CD4-positive, alpha-beta T cell treated with Interleukin-15 for 1 hour (primary cell): ENCODE measurements at places on chromosomes 5 and 9.

- no peak for DNase-seq
Measured at GRCh38 chr5:55547781-55548180, 13.0 kb upstream of the PLPP1 start.

DNA sequence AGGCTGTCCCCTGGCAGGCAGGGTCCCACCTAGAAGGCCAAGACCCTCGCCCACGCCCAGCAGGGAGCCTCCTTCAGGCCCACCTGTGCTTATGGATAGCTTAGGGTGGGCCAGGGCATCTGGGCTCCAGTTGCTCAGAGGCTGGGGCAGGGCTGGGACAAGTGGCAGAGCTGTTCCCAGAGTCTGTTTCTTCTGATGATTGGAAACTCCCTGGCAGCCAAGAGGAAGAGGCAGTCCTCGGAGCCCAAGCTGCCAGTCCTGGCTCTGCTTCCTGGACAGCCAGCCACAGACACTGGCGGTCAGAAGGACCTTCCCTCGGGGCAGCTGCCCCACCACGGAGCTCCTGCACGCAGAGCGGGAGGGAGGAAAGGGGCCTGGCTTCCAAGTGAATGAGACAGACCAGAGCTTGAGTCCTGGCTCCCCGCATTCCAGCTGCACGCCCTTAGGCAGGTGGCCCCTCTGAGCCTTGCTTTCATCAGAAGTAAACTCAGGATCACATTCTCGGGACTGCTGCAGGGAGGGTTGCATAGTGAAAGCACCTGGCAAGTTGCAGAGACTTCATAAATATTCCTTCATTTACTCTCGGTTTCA lies 37.9 kb upstream of the GABRP start:
- DNase-seq = no peak

- DNase-seq = peak; percentile 22
Measured at GRCh38 chr9:76687861-76688391, 76.3 kb upstream of the PCA3 start.

- DNase-seq = no peak
Measured at GRCh38 chr5:160448886-160449285, 27.2 kb downstream of the PTTG1 start.

GRCh38 chr9:86046930-86047341 lies 52.4 kb downstream of the GOLM1 start:
- DNase-seq = no peak

DNA sequence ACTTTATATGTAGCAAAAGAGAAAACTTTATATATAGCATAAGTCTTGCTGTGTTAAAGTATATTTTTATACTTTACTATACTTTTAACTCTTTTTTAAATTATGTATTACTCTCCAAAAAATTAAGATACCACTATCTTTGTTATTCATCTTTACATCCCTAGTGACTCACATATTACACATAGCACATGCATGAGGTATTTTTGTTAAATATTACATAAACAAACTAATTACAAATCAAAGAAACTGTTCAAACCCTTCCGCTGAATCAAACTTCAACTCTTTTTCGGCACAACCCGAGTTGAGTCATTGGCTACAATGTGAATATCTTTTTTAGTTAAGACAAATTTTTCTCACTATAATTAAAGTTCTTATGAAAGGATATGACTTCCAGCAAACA lies 32.1 kb downstream of the NADK2 start:
- no peak for DNase-seq

GRCh38 chr5:85293145-85293785 lies 908.6 kb upstream of the EDIL3 start:
- no peak for DNase-seq

- no peak for DNase-seq
Measured at GRCh38 chr9:133054966-133055365, 6.8 kb upstream of the CEL start.

- DNase-seq = no peak
Measured at GRCh38 chr5:81371354-81371876, 22.5 kb downstream of the ACOT12 start.

DNA sequence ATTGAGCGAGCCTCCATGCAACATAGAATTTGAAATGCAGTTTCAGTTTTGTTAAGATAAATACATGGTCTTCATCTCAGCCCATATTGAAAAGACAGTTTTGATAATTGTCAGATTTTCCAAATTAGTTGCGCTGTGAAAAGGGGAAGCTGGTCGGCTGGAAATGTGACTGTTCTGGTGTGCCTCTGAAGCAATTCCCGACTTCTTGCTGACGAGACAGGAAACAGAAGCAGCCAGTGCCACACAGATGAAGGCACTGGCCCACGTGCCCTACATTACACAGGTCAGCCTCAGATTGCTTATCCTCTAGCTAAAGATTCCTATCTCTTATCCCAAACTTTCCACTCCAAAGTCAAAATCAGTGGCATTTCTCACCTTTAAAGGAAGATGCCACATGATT lies 214.1 kb upstream of the TLE4 start:
- peak; percentile 17 for DNase-seq

GRCh38 chr9:97761056-97761598 lies 64.0 kb upstream of the XPA start:
- DNase-seq = no peak

- no peak for DNase-seq
Measured at GRCh38 chr5:167030500-167031120, 1260.8 kb upstream of the WWC1 start.

GRCh38 chr9:37967014-37967760 lies 63.3 kb upstream of the SLC25A51 start:
- DNase-seq = no peak

DNA sequence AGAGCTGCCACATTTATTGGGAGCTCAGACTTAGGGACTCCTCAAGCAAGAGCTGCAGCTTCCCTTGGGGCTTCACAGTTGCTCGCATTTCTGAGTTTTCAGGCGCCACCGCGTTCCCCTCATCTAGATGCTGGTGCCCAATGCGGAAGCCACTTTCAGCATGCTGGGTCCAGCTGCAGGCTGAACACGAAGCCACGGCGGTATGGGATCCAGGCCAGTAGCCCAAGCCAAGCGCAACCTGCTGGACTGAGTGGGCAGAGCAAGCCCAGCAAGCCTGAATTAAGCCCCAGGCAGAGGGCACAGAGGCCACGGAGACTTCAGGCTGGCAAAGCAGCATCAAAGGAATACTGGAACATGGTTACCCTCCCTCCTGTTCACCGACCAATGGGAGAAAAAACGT lies 391.5 kb downstream of the HTR1A start:
- no peak for DNase-seq

DNA sequence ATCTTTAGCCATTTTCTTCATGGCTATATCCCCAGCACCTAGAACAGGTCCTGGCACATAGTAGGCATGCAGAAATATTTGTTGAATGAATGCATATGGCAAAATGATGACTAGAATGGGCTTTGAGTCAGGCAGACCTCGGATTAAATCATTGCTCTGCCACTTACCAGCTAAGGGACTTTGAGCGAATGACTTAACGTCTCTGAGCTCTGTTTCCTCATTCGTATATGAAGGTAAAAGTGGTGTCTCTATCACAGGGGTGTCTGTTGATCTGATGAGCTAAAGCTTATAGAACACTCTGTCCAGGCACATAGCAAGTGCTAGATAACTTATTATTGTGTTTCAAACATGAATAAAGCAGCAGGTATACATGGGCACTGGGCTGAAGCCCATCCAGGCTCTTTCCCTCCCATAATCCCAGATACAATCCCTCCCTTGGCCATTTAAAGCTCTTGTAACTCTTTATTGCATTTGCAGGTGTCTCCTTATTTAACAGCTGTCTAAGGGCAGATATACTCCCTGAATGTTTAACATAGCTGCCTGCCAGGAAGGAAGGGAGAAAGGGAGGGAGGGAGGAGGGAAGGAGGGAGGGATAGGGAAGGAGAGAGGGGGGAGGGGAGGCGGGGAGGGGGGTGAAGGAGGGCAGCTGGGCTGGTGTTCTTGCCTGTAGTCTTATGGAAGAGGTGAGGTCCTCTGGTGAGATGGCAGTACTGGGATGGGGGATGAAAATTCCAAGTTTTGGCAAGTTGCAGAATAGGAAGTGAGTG lies 23.2 kb upstream of the STXBP1 start:
- DNase-seq = no peak

DNA sequence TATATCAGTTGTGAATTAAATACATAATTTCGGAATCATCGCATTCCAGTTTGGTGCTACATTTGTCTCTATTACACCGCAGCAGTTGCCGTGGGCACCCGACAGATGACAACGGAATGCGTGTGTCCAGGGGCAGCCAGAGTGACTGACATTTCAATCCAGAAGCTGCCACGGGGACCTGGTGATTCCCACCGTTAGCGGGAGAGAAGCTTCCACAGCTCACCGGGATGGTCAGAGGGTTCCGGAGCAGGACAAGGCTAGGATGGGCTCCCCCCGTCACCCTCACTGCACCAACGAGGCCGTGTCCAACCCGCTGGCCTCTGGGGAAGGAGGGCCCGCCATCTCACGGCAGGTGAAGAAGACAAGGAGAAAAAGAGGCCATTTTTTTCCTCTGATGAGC lies 86.8 kb downstream of the GTF3C4 start:
- DNase-seq = no peak

DNA sequence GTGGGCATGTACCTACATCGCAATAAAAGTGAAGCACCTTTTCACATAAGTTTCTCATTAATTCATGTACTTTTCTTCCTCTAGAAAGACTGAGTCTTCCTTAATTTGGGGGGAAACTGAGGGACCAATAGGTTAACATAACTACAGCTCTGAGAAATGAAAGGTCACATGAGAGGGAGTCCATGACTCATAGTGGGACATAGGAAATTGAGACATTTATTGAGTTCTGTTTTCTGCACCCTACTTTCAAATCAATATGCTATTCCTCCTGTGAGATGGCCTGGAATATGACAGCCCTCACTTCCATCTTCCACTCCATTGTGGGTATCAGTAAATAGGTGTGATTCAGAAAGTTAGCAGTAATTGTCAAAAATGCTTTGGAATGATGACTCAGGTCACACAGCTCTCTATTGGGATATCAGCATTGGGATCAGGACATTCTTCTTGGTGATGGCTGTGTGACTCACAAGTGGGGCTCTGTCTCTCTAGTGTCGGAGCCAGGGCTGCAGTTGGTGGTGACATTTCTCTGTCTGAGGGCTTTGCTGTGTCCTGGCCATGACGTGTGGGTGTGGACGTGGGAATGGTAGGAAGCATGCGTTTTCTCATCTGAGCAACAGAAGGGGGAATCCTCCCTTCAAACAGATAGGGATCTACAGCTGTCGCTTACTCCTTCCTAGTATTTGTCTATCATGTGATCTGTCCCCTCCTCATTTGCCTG lies 125.0 kb downstream of the TRIO start:
- DNase-seq = no peak

- no peak for DNase-seq
Measured at GRCh38 chr5:60843386-60843935, 608 bp downstream of the ELOVL7 start.

DNA sequence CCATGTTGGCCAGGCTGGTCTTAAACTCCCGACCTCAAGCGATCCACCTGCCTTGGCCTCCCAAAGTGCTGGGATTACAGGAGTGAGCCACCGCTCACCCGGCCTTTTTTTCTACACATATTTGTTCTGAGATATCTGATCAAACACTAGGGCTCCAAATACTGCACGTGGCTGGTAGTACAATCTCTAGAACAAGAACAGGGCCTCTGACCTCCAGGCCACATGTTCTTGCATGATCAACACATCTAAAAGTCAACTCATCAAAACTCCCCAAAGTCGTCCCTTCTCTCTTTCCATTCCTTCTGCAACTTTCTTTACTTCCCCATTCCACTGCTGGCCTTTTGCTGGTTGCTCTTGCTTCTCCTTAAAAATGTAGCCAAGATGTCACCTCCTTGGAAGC lies 113.3 kb upstream of the LHFPL2 start:
- no peak for DNase-seq

GRCh38 chr9:78958892-78959291 lies 612.9 kb upstream of the TLE4 start:
- no peak for DNase-seq

- DNase-seq = no peak
Measured at GRCh38 chr5:125415126-125415525, 668.7 kb upstream of the ZNF608 start.

DNA sequence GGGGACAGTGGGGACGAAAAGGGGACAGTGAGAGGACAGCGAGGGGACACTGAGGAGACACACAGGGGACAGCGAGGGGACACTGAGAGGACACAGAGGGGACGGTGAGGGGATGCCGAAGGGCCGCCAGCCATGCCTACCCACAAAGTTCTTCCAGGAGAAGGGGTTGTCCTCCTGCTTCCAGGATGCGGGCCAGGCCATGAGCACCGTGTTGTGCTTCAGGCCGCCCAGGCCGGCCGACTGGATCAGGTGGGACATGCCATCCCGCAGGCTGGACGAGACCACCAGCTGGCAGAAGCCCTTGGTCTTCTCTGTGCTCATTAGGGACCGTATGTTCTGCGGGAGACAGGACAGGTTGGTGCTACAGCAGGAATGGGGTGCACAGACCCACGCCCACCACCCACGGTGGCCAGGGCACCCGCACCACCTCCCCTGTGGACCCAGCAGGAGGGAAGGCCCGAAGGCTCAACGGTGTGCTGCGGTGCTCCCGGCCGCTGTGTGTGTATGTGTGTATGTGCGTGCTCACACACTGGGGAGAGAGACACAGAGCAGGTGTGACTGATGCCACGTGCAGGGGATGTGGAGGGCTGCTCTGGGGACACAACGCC lies 46.6 kb downstream of the SLC12A7 start:
- DNase-seq = no peak

GRCh38 chr9:27440888-27441740 lies 83.0 kb upstream of the IFNK start:
- DNase-seq = no peak

- no peak for DNase-seq
Measured at GRCh38 chr5:131611064-131611381, 24.0 kb downstream of the RAPGEF6 start.

- DNase-seq = no peak
Measured at GRCh38 chr9:108269371-108269770, 586.4 kb downstream of the ACTL7B start.

- DNase-seq = no peak
Measured at GRCh38 chr9:116055536-116055935, 98.1 kb upstream of the PAPPA start.

DNA sequence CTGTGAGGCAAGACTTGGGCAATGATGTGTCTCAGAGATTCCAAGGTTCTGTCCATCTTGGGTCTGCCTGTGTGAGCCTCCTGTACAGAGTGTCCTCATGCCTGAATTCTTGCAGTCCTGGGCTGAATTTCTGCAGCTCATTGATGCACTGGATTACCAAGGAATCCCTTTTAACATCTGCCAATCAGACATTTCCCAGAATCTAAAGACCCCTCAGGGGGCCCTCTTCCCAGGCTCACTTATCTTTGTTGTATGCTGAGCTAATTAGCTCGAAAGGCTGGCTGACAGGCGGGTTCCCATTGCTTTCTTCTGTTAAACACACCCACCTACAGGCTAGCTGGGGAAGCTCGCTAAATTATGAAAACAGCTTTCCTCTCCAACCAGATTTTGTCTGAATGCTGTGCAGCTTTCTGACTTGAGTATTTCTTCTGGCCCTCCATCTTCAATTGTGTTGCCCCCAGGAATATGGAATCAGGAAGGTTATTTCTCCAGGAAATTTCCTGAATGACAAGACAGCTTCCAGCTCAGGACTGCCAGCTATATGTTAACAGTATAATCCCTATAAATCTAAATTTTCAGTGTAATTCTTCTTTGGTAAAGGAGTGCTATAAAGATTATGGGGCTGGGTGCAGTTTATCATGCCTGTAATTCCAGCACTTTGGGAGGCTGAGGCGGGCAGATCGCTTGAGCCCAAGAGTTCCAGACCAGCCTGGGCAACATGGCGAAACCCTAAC lies at the start of gene LIX1:
LIX1 (minus strand) TSS at position 91 of the 734 bp plus-strand sequence; CDS start at position 56, 35 bp downstream.
- peak; percentile 21 for DNase-seq
